Stimulated activated CD8-positive, alpha-beta memory T cell treated with anti-CD3 and anti-CD28 coated beads, Interleukin-15, amount 100 ng/mL, for 24 hours (primary cell): ENCODE measurements at places on chromosomes 12 and 14.

- no peak for DNase-seq
Observed at GRCh38 chr12:62285284-62285683, 25.1 kb downstream of the USP15 start.

GRCh38 chr12:42689699-42690098, 100.2 kb upstream of the PRICKLE1 start:
- no peak for DNase-seq

GRCh38 chr14:105474483-105475268, at the start of gene CRIP2:
Gene CRIP2, plus strand, starts transcription at chr14:105474821. Its CDS starts 42 bp downstream, at chr14:105474863.
- no peak for DNase-seq

- DNase-seq, result no peak
Observed at GRCh38 chr12:104814944-104815343, 143.1 kb downstream of the SLC41A2 start.

DNA sequence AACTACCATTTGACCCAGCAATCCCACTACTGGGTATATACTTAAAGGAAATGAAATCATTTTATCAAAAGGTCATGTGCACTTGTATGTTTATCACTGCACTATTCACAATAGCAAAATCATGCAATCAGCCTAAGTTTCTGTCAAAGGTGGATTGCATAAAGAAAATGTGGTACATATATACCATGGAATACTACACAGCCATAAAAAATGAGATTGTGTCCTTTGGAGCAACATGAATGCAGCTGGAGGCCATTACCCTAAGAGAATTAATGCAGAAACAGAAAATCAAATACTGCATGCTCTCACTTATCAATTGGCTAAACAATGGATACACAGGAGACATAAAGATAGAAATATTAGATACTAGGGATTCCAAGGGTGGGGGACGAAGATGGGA, 27.4 kb downstream of the MED6 start:
- no peak for DNase-seq

DNA sequence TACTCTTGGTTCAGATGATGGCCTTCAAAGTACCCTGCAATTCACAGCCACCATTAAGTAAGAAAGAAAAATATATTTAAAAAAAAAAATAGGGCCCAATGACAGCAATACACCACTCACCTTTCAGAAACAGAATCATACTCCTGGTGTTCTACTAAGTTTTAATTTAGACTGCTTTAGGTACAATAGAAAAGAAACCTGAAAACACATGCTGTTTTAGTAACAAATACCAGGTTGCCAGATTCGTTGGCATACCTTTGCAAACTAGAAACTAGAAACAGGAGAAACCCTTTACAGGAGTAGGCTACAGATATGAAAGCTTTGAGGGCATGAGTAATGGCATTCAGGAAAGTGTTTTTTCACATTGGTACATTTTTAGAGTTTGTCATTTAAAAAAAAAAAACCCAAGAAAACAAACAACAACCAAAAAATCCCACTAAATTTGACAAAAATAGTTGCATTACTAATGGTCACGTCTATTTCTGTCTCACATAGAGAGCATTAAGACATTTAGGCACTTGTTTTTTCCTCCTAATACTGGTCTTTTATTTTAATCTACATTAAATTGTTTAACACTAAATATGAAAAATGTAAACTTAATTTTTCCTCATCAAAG, 4.0 kb downstream of the SIX1 start:
- DNase-seq, result no peak

GRCh38 chr12:47274760-47275159, 195.0 kb upstream of the AMIGO2 start:
- DNase-seq, result no peak

DNA sequence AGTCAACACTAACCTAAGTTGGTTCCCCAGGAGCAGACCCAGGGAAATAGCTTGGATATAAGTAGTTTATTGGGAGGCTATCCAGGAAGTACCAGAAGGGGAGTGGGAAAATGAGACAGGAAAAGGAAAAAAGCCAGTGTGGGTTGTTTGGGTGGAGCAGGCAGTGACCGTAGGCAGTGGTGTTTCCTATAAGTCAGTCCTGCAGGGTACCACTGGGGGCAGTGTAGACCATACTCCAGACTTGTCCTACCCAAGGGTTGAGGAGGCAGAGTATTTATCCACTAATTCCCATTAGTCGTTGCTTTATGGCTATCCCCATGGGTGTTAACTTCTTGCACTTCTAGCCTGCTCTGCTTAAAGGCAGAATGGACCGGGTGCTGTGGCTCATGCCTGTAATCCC, 6.4 kb upstream of the CCDC60 start:
- DNase-seq, result no peak

DNA sequence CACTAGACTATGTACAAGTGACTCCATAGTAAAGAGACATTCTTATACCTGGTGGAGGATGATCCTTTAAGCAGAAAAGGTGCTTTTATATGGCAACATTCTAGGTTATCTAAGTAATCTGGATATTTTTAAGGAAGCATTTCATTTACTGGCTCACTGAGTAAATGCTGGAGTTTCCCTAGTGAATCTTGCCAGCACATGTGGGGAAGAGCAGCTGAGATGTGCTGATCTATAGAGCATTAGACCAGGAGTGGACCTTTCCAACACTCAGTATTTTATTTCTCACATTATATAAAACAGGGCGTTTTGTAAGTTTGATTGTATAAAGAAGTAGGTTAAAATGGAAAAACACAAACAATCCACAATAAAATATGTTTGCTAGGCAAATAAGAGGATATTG, 478.5 kb downstream of the ATP23 start:
- DNase-seq, result no peak

GRCh38 chr12:104486363-104486750, 29.6 kb downstream of the CHST11 start:
- DNase-seq, result no peak

DNA sequence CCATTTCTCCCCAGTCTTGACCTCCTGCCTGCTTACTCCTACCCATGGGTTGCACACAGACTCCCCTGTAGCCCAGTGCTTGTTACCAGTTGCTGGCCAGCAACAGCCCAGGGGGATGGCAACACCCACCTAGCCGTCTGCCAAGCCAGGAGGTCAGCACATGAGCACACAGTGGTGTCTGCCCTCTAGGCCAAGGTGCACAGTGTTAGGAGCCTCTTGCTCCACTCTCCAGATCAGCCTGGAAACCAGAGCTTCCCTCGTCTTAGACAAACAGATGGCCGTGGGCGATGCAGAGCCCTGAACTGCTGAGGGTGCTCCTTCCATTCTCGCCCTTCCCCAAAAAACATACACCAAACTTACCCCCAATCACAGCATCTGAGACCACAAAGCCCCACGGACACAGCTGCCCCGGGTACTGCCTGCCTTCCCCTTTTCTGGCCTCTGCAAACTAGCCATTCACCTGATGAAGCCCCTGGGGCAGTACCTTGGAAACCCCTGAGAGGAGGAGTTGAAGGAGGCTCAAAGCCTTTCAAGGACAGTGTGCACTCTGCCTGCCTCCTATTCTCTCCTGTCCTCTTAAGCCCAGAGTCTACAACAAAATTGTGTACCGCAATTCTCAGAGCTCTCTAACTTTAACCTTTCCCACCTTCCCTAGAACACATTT, 1.0 kb upstream of the GPD1 start:
- DNase-seq, result no peak

DNA sequence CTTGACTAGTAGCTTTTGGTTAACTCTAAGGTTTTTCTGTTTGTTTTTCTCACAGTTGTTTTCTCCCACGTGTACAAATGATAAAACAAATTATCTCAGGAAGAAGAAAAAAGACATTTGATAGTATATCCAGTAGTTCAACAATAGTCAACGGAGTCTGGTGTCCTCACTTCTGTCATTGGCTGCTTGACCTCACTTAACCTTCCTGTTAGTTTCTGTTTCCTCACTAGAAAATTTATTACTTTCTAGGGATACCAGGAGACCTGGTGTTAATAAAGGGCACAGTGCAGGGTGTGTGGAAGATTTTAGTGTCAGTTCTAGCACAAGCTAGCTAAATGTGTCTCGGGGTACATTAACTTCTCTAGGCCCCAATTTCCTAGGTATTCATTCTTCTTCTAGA, 116.0 kb downstream of the PRKCH start:
- no peak for DNase-seq
